ENCODE measurements at places on chromosomes 6 and 20.

GRCh38 chr6:13285705-13286104 is 42.6 kb downstream of the TBC1D7 start:
- DNase-seq, result no peak

DNA sequence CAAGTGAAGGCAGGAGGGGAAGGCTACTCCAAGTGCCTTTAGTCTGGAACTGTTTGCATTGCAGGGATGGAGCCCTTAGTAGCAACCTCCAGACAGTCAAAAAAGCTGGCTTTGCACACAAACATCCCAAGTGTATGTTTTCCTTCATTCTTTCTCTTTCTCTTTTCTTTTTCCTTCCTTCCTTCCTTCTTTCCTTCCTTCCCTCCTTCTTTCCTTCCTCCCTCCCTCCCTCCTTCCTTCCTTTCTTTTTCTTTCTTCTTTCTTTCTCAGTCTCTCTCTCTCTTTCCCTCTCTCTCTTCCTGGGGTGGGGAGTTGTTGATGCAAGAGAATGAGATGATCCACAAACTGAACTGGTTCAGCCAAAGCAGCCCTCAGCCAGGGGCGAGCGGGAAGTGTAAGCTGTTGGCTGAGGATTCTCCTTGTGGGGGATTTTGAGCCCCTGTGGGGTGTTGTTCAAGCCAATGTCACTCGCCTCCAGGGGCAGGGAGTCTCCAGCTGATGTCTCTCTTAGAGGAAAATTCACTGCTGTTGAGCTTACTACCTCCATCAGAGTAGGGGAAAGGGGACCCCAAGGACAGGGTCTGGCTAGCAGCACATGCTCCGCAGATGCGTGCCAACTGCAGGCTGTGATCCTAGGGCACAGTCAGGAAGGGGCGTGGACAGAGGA is 11.7 kb downstream of the RSPO4 start:
- DNase-seq, result no peak

DNA sequence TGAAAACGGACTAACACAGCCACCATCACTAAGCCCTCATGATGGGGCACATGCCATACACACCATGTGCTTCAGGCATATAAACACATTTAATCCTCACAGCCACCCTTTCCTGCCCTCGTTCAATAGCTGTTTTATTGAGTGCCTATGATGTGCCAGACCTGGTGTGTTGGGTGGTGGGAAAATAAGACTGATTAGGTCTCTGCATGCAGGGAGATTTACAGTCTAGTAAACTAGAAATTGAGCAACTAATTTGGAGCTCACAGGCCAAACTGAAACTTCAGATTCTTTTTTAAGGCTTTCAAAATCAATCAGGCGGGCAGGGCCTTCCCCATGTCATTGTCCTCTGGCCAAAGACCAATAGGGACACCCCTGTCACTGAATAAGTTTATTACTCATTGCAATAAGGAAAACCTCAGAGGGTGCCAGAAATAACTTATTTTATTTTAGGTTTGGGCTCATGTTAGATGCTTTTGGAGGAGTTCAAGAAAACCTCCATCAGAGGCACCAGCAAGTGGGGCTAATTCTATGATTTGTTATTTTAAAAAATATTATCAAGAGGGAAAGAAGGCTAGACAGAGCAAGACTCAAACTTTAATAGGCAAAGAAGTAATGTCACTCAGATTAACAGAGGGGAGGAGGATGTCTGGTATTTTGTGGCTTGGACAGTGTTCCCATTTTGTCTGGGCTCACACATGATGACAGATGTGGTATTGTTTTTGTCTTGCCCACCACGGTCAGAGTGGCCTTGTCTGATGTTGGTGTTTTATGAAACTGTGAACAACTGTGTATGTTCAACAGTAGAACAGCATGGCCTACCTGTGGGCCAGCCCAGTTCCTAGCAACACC is 12.0 kb downstream of the ZFP64 start:
- no peak for DNase-seq

DNA sequence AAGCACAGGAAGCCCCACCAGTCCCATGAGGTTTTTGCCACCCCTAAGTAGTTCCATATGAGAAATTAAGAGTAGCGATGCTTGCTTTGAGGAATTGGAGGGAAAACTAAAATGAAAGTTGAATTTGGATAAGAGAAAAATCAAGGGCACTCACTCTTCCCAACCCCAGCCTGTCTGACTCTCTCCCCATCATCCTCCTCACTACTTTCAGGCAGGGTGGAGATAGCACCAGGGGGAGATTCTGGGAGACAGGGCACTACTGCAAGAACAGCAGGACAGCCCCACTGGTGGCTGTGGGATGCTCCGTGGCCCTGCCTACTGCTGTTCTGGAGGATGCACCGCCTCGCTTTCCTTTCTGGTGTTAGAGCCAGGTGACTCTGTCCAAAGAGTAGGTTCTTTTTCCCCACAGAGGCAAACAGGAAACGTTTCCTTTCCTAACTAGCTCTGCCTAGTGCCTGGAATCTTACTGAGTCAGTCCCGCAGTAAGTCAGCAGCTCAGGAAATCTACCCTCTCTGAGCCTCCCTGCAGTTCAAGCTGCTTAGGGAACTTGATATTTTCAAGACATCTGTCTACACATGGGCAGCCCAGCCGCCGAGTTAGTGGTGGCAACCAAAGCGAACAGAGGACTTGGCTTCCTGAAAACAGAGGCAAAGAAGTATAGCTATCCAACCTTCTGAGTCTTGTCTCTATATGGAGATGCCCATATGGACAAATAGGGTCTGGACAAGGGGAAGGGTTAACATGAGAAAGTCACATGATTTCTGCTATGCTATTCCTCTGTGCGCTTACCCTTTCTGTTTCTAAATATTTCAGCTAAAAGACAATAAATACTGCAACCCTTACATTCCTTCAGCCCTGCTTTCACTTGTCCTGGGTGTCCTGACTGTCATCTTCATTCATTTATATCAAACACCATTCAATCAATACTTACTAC is 11.4 kb downstream of the HLA-E start:
- DNase-seq, result no peak

GRCh38 chr6:87825821-87826221 is 123.8 kb upstream of the AKIRIN2 start:
- no peak for DNase-seq

GRCh38 chr6:139256087-139256486 is 35.7 kb downstream of the TXLNB start:
- no peak for DNase-seq

DNA sequence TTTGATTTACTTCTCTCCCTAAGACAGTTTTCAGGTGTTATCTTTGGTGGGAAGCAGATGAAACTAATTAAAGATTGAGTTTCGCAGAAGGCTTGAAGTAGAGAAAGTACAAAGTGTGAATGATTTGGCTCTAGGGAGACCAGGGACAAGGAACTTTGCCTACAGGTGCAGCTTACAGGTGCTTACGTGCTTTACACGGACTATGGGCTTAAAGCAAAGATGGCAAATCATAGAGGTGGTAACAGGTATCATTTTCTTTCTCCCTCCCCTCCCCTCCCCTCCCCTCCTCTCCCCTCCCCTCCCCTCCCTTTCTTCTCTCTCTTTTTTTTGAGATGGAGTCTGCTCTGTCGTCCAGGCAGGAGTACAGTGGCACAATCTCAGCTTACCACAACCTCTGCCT is 136.3 kb downstream of the SLC35B3 start:
- no peak for DNase-seq

DNA sequence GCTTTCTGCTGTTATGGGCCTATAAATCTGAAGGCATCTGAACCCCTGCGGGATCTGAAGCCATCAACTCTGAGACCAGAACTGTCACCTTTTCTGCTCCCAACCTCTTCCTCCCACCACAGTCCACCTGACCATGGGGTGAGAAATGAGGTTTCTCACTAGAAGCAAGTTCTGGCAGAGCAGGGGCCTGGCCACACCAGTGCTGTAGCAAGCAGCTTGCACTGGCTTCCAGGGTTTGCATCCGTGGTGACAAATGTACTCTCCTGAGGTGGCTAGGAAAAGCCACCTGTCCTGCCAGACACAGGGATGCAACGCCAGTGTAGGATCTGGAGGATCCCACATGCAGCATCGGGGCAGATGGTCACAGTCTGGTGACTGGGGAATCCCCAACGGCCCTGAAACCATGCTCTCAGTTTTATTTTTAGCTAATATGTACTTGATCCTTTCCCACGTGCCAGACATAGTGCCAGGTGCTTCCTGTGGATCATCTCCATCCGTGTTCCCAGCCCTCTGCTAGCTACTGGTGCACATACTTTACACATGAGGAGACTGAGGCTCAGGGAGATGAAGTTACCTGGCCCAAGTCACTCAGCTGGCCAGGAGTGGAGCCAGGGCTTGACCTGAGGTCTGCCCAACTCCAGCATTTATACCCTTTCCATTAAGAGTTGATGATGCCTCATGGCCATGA is 122.1 kb upstream of the SPACA1 start:
- DNase-seq, result no peak

GRCh38 chr20:24729896-24730605 is 219.0 kb upstream of the CST7 start:
- DNase-seq, result no peak

GRCh38 chr6:72941751-72942150 is 283.5 kb downstream of the KHDC1L start:
- DNase-seq, result no peak

- no peak for DNase-seq
Measured at GRCh38 chr6:21663966-21664313, 70.4 kb downstream of the SOX4 start.

GRCh38 chr6:97645757-97646156 is 362.7 kb upstream of the MMS22L start:
- DNase-seq, result no peak

DNA sequence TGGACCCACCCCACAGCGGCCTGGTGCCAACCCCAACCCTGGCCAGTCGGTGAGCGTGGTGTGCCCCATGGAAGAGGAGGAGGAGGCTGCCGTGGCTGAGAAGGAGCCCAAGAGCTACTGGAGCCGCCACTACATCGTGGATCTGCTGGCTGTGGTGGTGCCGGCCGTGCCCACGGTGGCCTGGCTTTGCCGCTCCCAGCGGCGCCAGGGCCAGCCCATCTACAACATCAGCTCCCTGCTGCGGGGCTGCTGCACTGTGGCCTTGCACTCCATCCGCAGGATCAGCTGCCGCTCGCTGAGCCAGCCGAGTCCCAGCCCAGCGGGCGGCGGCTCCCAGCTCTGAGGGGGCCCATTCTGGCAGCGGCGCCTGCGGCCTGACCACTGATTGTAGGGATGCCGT is 23.2 kb downstream of the SDCBP2 start:
- DNase-seq, result no peak

DNA sequence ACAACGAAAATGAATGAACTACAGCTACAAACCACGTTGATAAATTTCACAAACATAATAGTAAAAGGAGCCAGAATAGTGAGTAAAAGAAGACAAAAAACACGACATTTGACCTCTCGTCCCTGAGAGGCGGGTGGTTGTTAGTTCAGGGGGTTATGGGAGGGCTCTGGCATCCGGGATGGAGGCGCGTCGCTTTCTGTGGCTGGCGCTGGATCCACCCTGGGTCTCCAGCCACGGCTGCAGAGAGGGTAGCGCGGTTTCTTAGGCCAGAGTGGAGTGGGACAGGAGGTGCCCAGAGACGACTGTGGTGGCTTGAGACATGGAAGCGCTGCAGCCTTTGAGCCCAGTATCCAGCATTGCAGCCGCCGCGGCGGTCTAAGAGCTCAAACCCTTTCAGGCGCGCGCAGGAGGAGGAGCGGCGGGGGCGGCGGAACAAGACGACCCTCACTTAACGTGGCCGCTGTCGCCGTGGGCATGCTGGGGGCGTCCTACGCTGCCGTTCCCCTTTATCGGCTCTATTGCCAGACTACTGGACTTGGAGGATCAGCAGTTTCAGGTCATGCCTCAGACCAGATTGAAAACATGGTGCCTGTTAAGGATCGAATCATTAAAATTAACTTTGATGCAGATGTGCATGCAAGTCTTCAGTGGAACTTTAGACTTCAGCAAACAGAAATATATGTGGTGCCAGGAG is 3.7 kb upstream of the ZSCAN23 start:
- DNase-seq, result peak; percentile 18

- no peak for DNase-seq
Measured at GRCh38 chr6:114541794-114542193, 199.0 kb upstream of the HS3ST5 start.

All from left cardiac atrium (tissue), 4 donors.